Hematopoietic multipotent progenitor cell treated with erythropoietin and hydrocortisone succinate and interleukin-3 and kit ligand, for 17 days (in vitro differentiated cells): ENCODE measurements at places on chromosomes 6 and 20.

DNA sequence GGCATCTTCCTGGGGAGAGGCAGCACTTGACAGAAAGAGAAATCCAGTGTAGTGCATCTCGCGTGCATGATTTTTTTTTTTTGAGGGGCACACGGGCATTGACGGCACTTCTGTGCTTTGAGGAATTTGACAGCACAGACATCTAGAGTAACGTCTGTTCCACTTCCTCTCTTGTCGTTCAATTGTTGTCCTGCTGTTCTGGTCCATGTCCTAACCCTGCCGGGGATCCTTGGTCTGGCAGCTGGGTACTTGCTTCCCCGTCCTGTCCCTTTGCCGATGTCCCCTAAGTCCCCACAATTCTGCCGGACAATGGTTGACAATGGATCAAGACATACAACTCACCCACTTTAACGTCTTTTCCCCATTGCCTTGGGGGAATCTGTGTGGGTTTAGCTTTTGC, 46.0 kb upstream of the NAA20 start:
- DNase-seq, result no peak

DNA sequence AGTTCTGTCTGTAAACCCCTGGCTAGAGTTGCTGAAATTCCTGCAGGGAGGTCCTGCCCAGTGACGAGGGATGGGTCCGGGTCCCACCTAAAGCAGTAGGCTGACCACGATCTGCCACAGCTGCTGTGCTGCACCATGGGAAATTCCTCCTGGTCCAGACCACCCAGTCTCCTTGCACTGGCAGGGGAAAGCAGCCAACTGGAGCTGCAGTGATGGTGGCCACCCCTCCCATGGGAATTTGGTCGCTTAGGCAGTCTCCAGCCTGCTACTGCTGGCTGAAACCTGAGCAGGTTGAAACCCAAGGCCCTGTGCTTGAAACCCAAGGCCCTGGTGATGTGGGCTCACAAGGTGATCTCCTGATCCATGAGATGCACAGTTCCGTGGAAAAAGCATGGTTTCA, 23.9 kb upstream of the MOXD1 start:
- no peak for DNase-seq

DNA sequence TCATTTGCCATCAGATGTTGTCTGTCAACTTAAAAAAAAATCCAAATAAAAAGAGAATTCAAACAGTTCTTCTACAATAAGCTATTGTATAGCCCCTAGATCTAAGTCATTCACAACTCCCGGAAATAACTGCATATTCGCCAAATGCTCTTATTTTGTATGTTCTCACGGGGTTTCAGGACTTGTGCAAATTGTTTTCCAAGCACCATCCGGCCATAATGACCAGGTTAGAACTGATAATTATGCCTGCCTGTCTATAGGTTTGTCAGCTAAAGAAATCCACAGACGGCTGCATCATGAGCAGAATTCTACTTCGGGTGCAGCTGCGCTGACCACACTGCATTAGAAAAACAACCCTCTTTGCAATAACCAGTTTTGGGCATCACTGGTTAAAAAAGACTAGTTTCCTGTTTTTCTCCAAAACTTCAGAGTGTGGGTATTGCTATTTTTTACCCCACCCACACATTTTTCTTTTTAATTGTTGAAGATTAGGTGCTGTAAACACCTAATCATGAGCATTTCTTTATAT, 87.7 kb downstream of the HIVEP2 start:
- no peak for DNase-seq

- no peak for DNase-seq
These were observed 131.7 kb downstream of the GPX5 start for GRCh38 chr6:28657381-28657768.

DNA sequence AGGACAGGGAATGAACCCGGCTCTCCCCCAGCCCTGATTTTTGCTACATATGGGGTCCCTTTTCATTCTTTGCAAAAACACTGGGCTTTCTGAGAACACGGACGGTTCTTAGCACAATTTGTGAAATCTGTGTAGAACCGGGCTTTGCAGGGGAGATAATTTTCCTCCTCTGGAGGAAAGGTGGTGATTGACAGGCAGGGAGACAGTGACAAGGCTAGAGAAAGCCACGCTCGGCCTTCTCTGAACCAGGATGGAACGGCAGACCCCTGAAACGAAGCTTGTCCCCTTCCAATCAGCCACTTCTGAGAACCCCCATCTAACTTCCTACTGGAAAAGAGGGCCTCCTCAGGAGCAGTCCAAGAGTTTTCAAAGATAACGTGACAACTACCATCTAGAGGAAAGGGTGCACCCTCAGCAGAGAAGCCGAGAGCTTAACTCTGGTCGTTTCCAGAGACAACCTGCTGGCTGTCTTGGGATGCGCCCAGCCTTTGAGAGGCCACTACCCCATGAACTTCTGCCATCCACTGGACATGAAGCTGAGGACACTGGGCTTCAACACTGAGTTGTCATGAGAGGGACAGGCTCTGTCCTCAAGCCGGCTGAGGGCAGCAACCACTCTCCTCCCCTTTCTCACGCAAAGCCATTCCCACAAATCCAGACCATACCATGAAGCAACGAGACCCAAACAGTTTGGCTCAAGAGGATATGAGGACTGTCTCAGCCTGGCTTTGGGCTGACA, 28.8 kb upstream of the ZBP1 start:
- no peak for DNase-seq
